Inflammatory macrophage (primary cell): ENCODE measurements at places on chromosomes 1 and 21.

- peak; percentile 77 for DNase-seq
Observed at GRCh38 chr1:36133484-36133883, 8.5 kb upstream of the COL8A2 start.

GRCh38 chr1:116185161-116185701 lies 74.0 kb downstream of the MAB21L3 start:
- no peak for DNase-seq

DNA sequence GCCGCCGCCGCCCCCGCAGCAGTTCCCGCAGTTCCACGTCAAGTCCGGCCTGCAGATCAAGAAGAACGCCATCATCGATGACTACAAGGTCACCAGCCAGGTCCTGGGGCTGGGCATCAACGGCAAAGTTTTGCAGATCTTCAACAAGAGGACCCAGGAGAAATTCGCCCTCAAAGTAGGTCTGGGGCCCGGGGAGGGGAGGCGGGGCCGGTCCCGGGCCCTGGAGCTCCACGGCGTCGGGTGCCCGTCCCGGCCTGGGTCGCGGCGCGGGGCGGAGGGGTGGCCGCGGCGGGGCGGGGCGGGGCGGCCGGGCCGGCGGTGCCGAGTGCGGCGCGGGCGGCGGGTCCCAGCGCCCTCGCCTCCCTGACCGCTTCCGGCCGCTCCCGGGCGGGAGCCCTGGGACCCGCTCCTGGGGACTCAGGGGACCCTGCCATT lies 646 bp downstream of the MAPKAPK2 start:
- peak; percentile 36 for DNase-seq

DNA sequence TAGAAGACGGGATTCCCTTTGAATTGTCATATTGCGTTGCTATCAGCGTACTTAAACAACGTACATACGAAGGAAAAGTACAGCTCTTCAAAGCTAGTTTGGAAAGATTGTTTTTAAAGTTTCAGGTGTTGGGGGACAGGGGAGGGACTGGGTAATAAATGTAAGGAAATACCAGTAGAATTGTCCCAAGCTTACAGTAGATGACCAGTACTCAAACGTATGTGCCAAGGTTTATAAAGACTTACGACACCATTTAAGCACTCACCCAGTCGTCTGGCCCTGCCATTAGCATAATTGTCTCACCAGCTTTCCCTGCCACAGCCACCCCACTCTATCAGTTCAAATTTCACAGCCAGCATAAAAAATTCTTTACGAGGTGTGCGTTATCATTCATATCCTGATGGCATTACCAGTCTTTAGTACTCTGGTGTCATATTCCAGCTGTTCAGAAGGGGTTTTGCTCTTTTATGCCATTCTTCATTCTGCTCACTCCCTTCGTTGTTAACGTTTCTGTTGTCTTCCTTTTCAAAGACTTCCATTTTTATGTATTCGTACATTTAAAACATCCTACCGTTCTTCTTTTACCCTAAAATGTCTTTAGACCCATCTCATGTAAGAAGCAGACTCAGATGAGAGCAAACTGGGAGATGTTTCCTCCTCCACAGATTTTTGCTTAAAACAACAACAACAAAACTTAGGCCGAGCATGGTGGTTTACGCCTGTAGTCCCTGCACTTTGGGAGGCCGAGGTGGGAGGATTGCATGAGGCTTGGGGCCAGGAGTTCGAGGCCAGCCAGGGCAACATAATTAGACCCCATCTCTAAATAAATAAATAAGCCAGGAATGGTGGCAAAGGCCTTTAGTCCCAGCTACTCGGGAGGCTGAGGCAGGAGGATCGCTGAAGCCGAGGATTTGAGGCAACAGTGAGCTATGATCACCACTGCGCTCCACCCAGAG lies 1.0 kb upstream of the HP1BP3 start:
- peak; percentile 68 for DNase-seq

DNA sequence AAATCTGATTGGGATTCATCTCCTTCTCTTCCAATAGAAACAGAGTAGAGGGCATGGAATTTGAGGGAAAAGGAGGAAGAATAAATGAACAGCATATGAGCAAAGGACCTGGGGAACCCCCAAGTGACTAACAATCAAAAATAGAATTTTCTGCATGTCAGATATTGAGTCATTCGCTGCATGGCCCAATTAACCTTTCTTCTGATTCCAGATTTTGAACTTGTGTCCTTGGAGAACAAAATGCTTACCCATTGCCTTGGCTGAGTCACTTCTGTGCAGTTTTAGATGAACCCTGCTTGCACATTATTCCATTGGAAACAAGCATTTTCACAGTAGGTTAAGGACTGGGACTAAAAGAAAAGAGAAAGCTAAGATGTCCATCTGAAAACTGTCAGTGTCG lies 390.5 kb downstream of the ST6GALNAC3 start:
- no peak for DNase-seq

- peak; percentile 19 for DNase-seq
Observed at GRCh38 chr1:198809247-198809646, 170.4 kb downstream of the PTPRC start.

- DNase-seq, result peak; percentile 52
Observed at GRCh38 chr1:110184446-110184845, 25.7 kb upstream of the KCNC4 start.

GRCh38 chr1:20717452-20718342 lies at the start of gene KIF17:
Gene KIF17 (minus strand): TSS chr1:20718007. CDS start chr1:20717706, 301 bp downstream.
- DNase-seq, result peak; percentile 58

DNA sequence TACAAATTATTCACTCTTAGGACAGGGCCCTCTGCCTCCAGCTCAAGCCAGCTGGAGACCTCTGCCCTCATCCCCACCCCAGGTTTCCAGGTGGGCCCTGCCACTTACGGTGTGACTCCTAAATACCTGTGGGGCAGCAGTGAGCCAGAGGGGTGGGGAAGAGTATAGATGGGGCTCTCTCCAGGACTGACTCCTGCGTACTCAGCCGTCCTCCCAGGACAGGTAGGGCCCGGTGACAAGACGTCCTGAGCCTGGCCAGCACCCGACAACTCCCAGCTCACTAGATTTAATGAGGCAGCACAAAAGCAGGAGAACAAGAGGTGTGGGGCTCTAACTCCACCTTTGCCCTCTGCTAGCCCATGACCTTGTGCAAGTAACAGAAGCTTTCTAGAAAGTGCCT lies 16.8 kb downstream of the GNG12 start:
- DNase-seq, result no peak

- DNase-seq, result no peak
Observed at GRCh38 chr1:36349839-36350238, 26.4 kb upstream of the EVA1B start.

GRCh38 chr1:30123896-30124295 lies 599.5 kb downstream of the MATN1 start:
- DNase-seq, result no peak

DNA sequence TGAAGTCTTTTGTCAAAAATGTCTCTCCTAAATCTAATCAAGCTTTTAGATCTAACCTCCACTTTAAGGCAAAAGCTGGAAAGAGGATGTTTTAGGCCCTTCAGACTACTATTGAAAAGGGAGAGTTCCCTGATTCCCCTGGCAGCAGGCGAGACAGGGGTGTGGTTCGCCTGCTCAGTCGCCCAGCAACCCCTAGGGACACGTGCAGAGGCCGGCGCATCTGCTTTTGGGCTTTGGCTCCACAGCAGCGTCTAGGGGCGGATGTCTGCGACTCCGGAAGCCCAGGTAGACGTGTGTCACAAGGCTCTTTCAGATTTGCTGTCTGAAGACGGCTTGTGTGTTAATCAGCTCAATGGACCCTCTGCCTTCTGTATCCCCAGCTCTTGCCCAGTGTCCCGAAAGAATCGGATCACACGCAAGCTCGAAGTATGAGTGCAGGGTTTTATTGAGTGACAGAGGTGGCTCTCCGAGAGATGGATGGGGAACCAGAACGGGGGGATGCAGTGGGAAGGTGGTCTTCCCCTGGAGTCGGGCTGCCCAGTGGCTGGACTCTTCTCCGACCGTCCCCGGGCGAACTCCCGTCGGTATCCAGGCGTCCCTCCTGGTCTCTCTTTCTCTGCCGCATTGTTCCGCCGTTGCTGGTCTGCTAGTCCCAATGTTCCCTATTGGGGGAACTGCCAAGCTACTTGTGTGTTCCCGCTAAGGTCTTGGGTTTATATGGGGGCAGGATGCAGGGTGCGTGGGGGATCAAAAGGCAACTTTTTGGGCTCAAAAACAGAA lies 45.5 kb downstream of the OLFML2B start:
- no peak for DNase-seq

GRCh38 chr21:46285761-46286647 lies at the start of gene YBEY:
Gene YBEY (plus strand): TSS chr21:46286342. CDS start chr21:46286914, 572 bp downstream.
- DNase-seq, result peak; percentile 94

GRCh38 chr1:205664399-205665017 lies 15.8 kb downstream of the SLC45A3 start:
- no peak for DNase-seq

GRCh38 chr1:84750110-84750730 lies 60.0 kb upstream of the SSX2IP start:
- no peak for DNase-seq

DNA sequence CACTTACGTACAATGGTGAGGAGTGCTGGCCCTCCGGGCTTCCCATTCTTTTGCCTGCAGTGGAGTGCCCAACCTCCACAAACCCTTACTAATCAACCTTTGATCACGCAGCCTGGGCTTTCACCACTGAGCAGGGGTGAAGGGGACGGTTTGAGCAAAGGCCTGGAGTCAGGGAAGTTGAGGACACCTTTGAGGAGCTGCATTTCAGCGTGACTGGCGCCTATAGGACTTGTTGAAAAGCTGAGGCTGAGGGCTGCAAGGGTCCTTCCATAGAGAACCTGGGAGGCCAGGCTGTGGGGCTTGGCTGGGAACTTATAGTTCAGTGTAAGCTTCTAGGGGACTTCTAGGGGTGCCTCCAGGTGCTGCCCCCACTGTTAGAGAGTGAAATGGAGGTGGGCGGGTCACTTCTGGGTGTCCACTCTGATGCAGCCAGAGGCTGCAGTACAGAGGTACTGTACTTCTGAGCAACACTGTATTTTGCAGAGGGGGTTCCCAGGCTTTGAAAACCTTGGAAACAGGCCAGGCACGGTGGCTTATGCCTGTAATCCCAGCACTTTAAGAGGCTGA lies 9.8 kb downstream of the SYTL1 start:
- DNase-seq, result no peak

- DNase-seq, result no peak
Observed at GRCh38 chr1:236746785-236747184, 48.3 kb upstream of the MTR start.

- DNase-seq, result no peak
Observed at GRCh38 chr1:76426606-76427005, 352.1 kb downstream of the ST6GALNAC3 start.

DNA sequence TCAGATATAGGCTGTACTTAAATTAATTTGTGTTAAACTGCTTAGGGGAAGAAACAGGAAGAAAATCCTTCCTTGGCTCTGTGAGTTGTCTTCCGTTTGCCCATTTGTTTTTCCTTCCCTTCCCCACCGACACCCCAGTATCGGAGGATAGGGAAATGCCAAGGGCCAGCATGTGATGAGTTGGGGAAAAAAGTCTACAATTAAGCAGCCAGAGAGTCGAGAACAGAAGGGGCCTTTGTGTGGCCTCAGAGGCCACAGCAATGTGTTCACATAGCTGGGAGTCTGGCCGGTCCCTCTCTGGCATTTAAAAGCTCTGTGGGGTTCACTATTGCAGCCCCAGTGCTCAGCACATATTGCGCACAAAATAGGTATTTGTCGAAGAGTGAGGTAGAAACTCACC lies 489.3 kb downstream of the MATN1 start:
- no peak for DNase-seq

GRCh38 chr21:46033410-46034400 lies 52.1 kb downstream of the COL6A1 start:
- DNase-seq, result no peak

DNA sequence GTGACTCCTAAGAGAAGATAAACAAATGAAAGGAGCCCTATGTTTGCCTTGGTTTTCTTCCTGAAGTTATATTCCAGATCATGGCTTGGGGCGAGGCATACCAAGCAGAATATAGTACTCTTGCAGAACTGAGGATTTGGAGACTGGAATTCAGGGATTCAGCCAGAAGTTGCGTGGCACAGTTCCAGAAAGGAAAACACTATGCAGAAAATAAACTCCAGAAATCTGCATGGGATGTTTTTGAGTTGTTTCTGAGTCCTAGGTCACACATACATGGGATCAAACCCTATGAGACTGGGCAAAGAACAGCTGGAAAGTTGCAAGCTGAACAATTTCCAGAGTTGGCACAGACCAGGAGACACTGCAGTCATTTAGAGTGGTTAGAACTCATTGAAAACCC lies 42.9 kb upstream of the IFFO2 start:
- DNase-seq, result no peak

GRCh38 chr1:13792419-13792818 lies 92.4 kb downstream of the PRDM2 start:
- no peak for DNase-seq
